ENCODE measurements at places on chromosomes 4 and X. TPM values are rescaled to one million over a fixed set of nuclear protein-coding genes. Genes with fewer than 3 reads are reported as not detected.

Gene PIN4
- total RNA-seq: 8.9 TPM

Gene CSAG3
- total RNA-seq: 0.63 TPM

Gene SSX3
- not detected for total RNA-seq

Gene FAM156B
- 10.3 TPM for total RNA-seq

Gene CT83
- total RNA-seq: not detected

Gene XK
- not detected for total RNA-seq

Gene TLL1
- not detected for total RNA-seq

Gene TEX11
- total RNA-seq: not detected

Gene RBM46
- total RNA-seq: not detected

Gene UGT2A1
- not detected for total RNA-seq

Gene EMCN
- total RNA-seq: not detected

Gene UGT2B11
- total RNA-seq: not detected

Gene SPATA4
- total RNA-seq: not detected

Gene TAF9B
- total RNA-seq: 18.0 TPM

Gene ADGRG4
- not detected for total RNA-seq

Gene BANK1
- total RNA-seq: 0.33 TPM

Gene ALPK1
- total RNA-seq: 12.3 TPM

Gene APLN
- total RNA-seq: 0.15 TPM

Gene RAI2
- total RNA-seq: not detected

Gene CLDN34
- not detected for total RNA-seq

Gene SLC38A5
- total RNA-seq: 82.4 TPM

Gene SLC16A2
- total RNA-seq: not detected

Gene DSPP
- total RNA-seq: not detected

Gene GIMD1
- not detected for total RNA-seq

Gene LANCL3
- total RNA-seq: 0.23 TPM

Gene PPP2R2C
- total RNA-seq: not detected

Gene EDA2R
- total RNA-seq: 2.5 TPM

Gene LDB2
- total RNA-seq: not detected

Gene TREX2
- 1.8 TPM for total RNA-seq

Gene CFAP47
- total RNA-seq: not detected

Gene SPANXD
- not detected for total RNA-seq

Gene SPANXA2
- total RNA-seq: not detected

Gene PDLIM3
- total RNA-seq: not detected

Gene SORCS2
- total RNA-seq: 0.18 TPM

Gene MAGEA11
- total RNA-seq: not detected

Gene TCP11X2
- not detected for total RNA-seq

Gene PCDH11X
- not detected for total RNA-seq

Gene GABRQ
- not detected for total RNA-seq

Gene NPNT
- total RNA-seq: not detected

Gene DCX
- total RNA-seq: not detected

Gene PLAC1
- total RNA-seq: not detected

Data from activated CD4-positive, alpha-beta memory T cell treated with anti-CD3 and anti-CD28 coated beads, Interleukin-2, amount 10 ng/mL, durations not matched to agents 7 days and 5 days (primary cell).